ENCODE measurements at places on chromosomes 5 and 9.
A peak's percentile ranks its signal among the peaks of the same experiment; 100 is the strongest.

DNA sequence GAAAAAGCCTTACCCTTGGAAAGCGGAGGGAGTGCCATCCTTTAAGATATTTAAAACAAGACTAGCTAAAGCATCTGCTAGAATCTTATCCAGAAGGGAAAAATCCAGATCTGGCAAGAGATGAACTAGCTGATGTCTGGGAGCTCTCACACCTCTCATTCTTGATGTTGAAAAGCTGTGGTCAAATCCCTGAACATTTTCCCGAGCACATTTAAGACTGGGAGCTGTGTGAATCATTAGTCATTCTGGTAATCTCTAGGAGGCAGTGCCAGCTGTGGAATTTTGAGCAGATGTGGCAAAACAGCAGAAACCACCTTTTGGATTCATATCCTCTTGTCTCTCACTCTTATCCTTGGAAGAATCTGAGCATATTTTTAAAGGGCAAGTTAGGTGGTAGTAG, 218.0 kb downstream of the MAN2A1 start:
- DNase-seq: peak; percentile 58

GRCh38 chr9:120891884-120892747, 15.1 kb upstream of the PHF19 start:
- DNase-seq: no peak

- DNase-seq: no peak
Measured at GRCh38 chr9:84436386-84437109, 96.0 kb upstream of the SLC28A3 start.

DNA sequence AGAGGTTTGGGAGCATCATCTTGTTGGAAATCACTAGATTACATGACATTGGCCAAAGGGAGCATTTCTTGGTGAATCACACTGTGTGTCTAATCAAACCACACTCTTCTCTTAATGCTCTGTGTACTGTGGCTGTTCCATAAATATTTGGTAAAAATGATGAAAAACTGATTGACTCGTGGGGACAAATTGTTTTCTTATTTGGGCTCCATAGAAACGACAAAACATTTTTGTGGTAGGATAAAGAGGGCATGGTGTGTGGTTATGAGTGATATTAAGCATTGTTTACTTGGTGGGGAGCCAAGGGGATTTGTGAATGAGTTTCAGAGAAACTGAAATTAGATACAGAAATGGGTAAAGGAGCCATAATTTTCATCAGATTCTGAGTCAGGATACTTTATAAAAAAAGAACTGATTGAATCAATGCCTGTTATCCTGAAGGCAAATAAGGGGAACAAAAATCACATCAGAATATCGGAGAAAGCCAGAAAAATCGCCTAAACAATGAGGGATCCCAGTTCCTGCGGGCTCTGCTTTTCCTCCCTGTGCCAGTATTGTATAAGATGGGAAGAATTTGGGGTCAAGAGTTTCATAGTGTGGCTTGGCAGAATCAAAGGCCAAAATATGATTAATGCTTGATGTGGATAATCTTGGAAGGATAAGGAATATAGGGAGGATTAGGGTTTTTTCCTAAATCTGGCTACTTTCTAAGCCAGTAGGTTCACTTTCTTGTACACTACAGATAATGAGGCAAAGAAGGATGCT, 33.3 kb downstream of the FBXL7 start:
- peak; percentile 71 for DNase-seq

GRCh38 chr5:82526540-82526939, 248.4 kb upstream of the RPS23 start:
- no peak for DNase-seq

DNA sequence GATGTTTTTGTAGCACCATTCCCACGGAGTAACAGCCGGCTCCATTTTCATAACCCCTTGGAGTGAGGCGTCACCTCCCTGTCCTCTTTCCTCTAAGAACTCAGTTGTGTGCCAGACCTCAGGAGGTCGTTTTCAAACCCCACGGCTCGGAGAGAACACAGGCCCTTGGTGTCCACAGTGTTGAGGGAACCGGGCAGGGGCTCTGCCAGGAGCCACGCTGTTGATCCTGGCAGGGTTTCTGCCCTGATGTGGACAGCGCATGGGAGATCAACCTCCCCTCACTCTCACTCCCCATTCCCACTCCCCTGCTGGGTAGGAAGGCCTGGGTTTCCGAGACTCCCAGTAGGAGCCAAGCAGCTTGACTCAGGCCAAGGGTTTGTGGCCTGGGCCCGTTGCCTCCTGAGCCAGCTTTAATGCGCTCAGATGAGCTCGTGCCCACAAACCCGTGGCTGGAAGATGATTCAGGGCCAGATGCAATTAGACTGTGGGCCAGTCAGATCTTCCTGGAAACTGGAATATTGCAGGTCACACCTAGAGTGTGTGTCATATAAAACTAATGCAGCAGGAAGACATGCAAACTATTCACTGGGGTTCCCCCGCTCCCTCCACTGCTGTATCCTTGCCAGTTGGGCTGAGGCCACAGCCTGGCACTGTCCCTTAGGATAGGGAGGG, 133.4 kb downstream of the SLC12A2 start:
- peak; percentile 80 for DNase-seq

GRCh38 chr9:90086101-90086511, 481.3 kb downstream of the GADD45G start:
- no peak for DNase-seq

DNA sequence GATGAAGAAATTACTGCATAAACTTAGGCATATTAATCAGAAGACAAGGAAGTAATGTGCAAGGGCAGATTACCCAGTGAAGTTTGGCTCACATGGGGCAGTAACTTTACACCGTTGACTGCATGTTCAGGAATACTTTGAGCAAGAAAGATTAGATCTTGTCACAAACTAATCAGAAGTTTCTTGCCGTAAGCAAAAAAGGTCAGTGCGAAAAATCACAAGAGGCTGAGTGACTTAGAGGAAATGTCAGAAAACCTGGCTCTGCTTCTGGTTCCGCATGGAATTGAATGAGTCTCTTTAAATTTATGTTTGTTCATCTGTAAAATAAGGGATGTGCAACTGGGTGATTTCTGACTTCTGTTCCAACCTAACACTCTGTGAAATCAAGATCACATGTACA, 64.4 kb downstream of the PARP8 start:
- DNase-seq: no peak

- DNase-seq: no peak
Measured at GRCh38 chr5:68375540-68375939, 160.0 kb downstream of the PIK3R1 start.

GRCh38 chr5:102554728-102555127, 55.9 kb upstream of the SLCO6A1 start:
- no peak for DNase-seq

GRCh38 chr5:58341476-58341875, 118.4 kb downstream of the PLK2 start:
- DNase-seq: no peak

DNA sequence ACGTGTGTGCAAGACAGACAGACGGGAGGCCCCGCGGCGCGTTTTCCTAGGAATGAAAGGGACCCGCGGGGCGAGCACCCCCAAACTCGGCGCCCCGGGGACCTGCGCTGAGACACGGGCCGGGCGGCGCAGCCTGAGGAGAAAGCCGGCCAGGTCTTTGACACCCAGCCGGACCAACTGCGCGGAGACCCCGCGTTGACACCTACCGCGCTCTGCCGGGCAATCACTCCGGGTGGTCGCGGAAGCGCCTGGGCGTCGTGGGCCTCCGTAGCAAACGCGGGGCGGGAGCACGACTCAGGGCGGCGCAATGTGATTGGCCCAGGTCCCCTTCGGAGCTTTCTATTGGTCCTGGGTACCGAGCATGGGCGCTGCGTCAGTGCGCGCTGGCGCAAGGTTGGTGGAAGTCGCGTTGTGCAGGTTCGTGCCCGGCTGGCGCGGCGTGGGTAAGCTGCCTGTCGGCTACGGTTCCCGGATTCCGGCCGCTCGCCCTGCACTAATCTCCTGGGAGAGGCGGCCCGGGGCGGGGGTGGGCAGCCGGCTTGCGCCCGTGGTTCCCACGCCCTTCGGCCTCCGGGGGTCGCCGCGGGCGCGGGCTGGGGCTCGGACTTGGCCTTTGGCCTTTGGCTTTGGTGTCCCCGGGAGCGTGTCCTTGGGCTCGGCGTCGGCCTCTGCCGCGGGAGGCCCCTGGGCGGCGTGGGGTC, at the start of the genes FASTKD3 and MTRR:
TSS of gene FASTKD3 (minus strand) at position 259 of the 701 bp plus-strand sequence. CDS start 948 bp downstream, outside the sequence.
TSS of gene MTRR (plus strand) at position 376 of the 701 bp plus-strand sequence. CDS start 1,647 bp downstream, outside the sequence.
- DNase-seq: peak; percentile 93

DNA sequence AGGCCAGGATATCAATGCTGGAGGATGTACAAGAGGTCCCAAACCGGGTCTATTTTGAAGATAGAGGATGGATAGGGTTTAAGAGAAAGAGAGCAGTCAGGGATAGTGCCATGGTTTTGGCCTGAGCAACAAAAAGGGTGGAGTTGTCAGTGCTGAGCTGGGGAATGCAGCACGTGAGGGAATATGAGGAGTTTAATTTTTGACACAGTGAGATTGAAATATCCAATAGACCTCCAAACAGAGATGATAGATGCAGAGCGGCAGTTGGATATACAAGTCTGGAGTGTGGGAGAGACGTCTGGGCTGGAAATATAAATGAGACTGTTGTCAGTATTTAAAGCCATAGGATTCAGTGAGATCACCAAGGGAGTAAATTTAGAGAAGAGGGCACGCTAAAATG, 136.7 kb upstream of the EFNA5 start:
- no peak for DNase-seq

GRCh38 chr9:68437785-68438184, 81.4 kb downstream of the PGM5 start:
- no peak for DNase-seq
